ENCODE measurements at places on chromosomes 2 and 18.

DNA sequence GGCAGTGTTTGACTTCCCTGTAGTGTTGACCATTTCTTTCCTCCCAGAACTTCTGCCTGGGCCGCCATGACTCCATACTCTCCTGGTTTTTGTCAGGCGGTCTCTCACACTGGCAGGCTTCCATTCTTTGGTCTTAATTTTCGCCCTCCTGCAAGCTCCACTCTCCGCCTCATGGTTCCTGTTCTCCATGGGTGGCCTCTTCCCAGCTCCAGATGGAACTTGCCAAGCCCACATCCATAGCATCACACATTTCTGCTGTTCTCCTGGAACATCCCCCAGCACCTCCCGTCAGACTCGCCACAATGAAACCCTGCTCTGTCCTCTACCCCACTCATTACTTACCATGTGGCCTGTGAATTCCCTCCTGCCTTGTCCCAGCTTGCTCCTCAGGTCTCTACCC lies 896 bp upstream of the AFF3 start:
- DNase-seq: no peak

DNA sequence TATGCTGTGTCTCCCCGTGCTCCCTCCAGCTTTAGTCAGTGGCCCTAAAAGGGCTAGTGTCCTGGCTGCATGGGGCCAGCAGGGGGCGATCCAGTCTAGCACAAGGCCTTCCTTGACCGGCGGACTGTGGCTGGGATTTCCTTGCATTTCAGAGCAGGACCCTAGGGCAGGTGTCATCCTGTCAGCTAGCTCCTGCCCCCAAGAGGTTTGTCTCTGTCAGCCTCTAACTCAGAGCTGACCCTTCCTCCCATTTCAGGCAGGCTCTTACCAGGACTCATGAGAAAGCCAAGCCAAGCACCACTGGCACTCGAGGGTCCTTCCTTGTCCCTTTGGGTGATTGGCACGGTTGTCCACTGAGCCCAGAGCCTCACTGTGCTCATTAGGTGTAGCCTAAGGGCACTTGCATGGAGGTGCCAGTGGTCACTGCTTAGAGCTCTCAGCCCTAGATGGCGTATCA lies 140.3 kb downstream of the RPIA start:
- DNase-seq: peak; percentile 12

GRCh38 chr18:55461848-55462247 lies 126.1 kb downstream of the TCF4 start:
- DNase-seq: no peak

DNA sequence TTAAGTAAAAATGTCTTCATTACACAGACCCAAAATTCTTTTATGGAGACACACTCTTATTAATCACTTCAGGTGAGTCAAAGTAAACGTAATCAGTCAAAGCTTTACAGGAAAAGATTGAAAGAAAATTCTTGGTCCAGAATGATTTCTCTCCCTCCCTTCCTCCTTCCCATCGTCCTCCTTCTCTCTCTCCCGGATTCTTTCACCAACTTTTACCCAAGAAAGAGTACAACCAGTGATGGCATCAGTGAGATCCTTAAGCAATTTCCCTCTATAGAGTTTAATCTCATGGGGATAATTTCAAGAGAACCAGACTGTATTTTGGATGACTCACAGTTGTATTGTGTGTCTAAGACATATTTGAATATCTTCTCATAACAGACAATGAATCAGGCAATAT lies 258.1 kb downstream of the ALK start:
- no peak for DNase-seq

GRCh38 chr2:169828141-169828811 lies 1.0 kb downstream of the UBR3 start:
- peak; percentile 57 for DNase-seq

DNA sequence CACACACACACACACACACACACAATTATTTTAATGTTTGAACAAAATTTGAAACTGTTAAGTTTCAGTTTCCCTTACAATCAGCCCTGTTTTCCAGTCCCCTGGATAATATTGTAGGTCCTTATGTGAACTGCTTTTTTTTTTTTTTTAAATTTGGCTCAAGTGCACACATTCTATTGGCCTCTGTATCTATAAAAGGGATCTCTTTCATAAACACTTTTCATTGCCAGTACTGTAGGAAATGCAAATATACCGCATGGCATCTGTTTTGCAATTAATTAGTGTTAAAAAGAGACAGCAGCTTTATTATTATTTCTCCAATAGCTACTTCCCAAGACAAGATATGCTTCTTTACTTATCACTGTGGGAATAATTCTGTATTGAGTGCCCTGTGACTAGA lies 738.7 kb downstream of the EPHA4 start:
- no peak for DNase-seq

- no peak for DNase-seq
Measured at GRCh38 chr2:3692375-3692774, 11.0 kb upstream of the DCDC2C start.

GRCh38 chr2:186542002-186542401 lies 47.9 kb upstream of the ITGAV start:
- no peak for DNase-seq
